Effector CD8-positive, alpha-beta T cell (primary cell): ENCODE measurements at places on chromosomes 12 and 14.

- no peak for DNase-seq
Observed at GRCh38 chr12:122244565-122245371, 18.9 kb upstream of the DIABLO start.

GRCh38 chr14:24037658-24038037 lies 14.2 kb upstream of the CARMIL3 start:
- DNase-seq: no peak

DNA sequence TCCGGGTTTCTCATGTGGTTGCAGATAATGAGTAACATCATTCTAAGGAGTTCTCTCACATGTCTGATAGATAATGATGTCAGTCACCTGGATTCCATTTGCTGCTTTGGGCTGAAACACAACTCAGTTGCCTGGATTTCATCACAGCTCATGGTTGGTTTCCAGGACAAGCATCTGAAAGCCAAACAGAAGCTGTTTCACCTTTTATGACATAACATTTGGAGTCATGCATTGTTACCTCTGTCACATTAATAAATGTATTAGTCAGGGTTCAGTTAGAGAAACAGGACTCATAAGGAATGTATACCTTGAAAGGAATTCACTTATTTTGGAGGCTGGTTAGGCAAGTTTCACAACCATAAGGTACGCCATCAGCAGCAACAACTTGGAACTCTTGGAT lies 251.9 kb upstream of the ATXN7L3B start:
- DNase-seq: no peak

- no peak for DNase-seq
Observed at GRCh38 chr12:112439769-112440168, 21.0 kb downstream of the PTPN11 start.

DNA sequence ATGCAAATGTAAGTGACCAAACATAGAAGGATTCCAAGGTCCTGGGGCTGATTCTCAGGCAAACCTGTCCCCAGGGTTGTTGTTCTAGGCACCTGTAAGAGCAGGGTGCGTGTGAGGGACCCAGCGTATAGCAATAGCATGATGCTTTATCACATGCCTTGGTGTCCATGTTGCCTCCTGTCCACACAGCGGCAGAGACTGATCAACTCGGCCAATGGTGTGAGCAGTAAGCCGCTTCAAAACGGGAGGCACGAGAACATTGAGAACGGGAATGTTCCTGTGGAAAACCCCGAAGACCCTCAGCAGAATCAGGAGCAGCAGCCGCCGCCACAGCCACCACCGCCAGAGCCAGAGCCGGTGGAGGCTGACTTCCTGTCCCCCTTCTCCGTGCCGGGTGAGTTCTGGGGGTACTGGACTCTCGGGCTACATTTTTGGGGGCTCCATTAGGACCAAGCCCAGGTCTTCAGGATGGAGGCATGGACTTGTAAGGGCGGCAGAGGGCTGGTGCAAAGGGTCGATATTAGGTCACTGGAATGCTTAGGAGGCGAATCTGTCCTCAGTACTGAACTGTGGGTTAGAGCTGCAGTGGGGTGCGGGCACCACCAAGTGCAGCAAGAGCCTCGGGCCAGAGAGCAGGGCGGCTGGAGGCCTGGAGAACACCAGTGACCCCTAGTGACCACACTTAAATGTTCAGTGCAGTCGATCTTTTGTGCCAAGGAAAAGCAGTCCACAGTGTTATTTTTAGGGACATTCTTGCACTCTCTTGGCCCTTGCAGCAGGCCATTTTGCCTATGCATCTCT lies 57.2 kb upstream of the RIN3 start:
- no peak for DNase-seq

GRCh38 chr12:58655375-58655774 lies 264.9 kb downstream of the LRIG3 start:
- DNase-seq: no peak

DNA sequence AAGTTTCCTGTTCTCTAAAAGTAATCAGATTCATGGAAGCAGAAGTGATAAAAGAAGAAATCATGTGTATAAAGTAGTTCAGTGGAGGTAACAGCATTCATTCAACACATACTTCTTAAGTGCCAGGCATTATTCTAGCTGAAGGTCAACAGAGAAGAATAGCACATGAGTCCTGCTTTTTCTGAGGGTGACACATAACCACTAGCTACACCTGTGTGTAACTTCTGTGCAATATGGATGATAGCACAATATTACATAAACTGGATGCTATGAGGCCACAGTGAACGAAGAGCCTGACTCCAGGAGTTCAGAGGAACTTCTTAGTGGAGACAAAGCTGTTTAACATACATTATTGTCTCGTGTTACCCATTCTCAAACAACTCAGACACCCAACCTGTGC lies 114.3 kb upstream of the PCED1B start:
- DNase-seq: no peak

GRCh38 chr14:37480446-37481290 lies 114.4 kb downstream of the FOXA1 start:
- no peak for DNase-seq

GRCh38 chr12:121713793-121714192 lies 1.2 kb downstream of the TMEM120B start:
- no peak for DNase-seq

DNA sequence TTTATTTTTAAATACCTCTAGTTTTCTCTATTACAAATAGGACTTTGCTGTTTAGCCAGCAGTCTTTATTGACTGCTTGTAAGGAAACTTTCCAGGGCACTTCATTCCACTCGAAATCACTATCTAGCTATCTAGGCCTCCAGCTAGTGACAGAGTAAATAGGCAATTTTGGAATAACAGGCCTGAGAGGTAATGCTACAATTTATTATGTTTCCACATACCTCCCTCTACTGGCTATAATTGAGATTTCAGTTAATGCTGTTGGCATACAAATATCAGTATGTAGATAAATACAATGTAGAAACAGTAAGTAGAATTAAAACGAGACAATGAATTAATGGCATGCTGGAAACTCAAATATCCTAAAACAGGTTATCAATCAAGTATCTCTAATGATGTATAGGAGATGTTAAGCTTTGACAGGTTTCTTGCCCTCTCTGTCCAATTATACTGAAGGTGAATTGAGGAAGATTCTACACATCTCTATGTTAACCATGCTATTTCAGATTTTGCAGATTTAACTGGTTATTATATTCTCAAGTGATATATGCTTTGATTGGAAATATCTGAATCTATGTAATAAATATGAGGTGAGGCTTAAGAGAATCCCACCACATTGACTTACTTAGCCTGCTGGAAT lies 7.2 kb downstream of the DTD2 start:
- DNase-seq: no peak

GRCh38 chr14:34470319-34470718 lies 8.3 kb upstream of the SPTSSA start:
- DNase-seq: no peak

DNA sequence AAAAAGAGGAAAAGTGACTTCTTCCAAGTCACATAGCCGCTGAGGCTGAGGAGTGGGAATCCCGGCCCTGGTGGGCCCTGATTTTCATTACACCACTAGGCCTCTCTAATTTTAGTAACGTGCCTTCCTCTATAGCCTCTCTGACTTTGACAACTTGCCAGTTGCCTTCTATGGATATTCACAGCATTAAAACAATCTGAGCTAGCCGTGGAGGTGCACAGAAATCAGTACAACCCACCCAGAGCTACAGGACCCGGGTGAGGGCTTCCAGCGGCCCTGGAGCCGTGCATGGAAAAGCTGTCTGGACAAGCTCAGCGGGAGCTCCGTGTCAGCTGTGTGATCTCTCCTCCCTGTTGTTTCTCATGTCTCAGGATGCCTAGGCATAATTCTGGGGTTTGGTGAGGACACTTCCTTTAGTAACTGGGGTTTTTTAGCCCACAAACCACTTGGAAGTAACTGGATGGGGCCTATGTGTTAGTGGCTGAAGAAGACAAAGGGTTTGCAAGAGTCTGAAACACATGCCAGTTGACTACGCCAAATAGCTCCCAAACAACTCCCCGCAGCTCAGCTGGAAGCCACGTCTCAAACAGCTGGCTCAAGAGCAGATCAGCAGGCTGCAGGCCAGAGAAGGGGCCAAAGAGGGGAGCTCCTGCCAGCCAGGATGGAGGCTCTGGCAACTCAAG lies 53.0 kb downstream of the SSH1 start:
- no peak for DNase-seq

DNA sequence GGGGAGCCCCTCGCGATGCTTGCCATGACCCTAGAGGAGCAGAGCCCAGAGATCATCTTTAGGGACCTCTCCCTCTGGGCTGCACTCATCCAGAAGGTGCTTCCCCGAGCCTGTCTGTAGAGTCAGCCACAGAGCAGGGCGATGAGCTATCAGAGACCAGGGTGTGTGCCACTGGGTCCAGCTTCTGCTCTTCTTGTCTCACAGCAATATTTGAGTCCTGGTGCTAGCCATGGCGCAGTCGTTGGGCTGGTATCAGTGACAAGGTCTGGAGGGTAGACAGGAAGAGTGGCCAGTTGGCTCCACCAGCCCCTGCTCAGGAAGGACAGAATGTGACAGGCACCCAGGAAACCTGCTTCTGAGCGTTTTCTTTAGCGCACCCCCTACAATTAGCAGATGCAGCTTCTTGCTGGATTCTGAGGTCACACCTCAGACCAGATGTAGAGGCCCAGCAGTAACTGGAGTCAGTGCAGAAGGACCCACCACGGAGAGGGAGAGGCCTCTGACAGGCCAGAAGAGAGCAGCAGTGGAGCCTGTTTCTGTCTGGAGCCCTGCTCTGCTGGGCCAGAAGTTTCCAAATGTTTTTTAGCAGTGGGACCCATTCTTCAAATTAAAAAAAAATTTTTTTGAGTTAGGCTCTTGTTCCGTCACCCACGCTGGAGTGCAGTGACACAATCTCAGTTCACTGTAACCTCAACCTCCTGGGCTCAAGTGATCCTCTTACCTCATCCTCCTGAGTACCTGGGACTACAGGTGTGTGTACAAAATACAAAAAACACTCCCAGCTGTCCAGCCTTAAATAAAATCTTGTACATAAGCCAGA lies 23.7 kb downstream of the ANKRD9 start:
- no peak for DNase-seq

DNA sequence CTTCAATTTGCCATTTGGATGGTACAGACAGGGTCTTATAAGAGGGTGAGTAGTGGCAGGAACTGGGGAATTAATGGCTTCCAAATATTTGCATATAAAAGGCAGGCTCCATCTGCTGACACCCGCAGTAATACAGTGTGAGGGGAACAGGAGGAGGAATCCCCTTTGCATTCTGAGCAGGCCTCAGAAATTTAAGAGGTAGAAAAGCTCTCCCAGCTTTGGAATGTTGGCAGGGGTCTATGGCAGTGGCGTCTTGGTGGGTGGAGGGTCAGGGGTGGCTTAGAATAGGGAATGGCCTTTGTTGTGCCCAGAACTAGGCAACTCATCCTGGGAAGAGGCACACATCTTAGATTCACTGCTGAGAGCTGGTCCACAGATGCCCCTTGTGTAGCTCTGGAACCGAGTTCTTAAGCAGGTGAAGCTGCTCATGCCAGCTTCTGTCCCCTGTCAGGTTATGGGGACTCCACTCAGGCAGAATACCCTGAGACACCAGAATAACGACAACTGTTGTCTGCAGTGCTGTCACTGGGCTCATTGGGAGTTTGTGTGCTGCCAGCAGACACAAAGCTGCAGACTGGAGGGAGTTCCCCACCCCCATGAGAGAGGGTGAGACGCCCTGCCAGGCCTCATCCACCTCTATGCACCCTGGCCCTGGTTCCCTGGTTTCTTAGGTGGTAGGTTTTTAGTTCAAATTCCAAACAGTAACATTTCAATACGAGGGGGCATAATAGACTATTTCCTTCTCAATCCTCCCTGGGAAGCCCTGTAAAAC lies 190.2 kb downstream of the MON2 start:
- DNase-seq: no peak

DNA sequence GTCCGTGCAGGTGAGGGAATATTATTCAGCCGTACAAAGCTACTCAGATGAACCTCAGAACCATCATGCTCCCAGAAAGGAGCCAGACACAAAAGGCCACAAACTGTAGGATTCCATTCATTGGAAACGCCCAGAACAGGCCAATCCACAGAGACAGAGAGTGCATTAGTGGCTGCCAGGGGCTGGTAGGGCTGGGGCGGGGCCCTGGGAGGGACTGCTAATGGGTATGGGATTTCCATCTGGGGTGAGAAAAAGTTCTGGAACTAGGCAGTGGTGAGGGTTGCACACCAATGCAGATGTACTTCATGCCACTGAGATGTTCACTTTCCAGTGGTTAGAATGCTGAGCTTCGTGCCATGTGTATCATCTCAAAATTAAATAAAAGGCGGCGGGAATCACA lies 101.1 kb downstream of the RFLNA start:
- DNase-seq: no peak

DNA sequence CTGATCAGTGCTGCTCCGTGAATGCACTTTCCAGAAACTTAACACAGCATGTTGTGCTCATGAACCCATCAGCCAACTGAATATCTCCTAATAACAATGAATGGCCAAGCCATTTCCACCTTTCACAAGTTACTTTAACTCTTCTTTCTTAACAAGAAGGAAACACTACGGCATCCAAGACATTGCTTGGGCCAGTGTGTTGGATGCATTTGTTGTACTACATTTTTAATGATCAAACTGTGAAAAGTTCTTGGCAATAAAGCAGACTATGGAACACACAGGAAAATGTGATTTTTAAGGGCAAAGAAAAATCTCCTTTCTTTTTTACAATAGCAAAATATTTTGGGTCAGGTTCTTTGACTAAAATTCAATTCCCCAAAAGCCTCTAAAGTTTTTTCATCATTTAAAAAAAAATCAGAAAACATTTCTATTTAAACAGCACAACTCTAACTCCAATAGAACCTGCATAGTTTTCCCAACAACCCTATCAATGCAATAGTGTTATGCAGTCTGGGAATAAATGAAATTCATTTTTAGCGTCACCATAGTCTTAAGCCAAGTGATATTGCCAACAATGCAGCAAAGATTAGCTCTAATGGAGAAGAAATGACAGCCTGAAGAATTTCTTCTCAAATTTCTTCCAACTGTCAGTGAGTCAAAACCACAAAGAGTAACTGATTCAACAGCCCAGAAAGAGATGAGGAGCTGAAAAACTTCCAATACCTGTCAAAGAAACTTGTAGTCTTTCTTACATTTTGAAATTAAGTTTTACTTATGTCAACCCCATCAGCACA lies 50.7 kb upstream of the PTPRR start:
- DNase-seq: no peak
